Spleen (tissue), 13 donors: ENCODE measurements at places on chromosomes 5 and 9. TPM values are rescaled to one million over a fixed set of nuclear protein-coding genes. Genes with fewer than 3 reads are reported as not detected.
A peak's percentile ranks its signal among the peaks of the same experiment; 100 is the strongest.

DNA sequence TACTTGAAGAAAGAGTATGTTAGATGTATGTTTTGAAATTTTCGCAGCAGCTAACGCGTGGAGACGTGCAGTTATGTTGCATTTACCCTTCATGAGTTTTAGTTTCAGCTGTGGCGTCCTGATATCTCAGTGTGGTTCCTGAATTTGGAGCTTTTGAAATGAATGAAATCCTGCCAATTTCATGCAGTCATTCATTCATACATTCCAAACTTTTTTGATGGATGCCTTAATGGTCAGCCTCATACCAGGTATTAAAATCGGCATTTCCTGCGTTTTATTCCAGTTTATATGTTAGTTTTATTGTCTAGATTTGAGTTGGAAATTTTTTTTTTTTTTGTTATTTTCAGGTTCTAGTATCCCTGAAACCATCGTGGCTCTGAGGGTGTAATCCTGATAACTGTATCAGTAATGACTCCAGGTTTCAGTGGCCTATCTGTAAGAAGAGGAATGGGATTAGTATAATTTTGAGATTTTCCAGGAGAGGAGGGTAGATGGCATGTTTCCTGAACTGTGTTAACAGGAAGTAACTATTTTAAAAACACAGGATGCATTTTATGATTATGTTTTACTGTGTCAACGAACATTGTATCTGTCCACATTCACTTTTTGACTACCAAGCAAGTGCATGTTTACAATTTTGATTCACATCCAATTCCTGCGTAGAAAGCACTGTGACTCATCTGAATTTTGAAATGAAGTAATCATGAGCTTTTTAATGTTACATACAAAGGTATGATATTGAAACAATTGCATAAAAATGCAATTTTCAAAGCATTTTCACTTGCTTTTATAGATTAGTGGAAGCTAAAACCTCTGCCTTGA, 1.0 kb downstream of the FOCAD start:
- DNase-seq: no peak

DNA sequence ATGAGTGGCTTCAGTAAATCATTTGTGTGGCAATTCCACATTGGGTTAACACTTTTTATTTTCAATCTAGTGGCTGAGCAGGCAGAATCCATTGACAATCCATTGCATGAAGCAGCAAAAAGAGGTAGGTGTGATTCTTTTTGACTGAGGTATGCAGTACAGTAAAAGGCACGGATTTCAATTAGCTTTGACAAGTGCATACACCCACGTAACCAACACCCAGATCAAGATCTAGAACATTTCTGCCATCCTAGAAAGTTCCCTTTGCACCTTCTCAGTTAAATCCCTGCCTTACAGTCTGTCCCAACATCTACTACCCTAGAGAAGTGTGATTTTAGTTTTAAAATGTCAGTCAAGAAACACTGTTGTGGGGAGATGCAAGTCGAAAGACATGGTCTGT, 43.4 kb downstream of the OSTF1 start:
- no peak for DNase-seq

DNA sequence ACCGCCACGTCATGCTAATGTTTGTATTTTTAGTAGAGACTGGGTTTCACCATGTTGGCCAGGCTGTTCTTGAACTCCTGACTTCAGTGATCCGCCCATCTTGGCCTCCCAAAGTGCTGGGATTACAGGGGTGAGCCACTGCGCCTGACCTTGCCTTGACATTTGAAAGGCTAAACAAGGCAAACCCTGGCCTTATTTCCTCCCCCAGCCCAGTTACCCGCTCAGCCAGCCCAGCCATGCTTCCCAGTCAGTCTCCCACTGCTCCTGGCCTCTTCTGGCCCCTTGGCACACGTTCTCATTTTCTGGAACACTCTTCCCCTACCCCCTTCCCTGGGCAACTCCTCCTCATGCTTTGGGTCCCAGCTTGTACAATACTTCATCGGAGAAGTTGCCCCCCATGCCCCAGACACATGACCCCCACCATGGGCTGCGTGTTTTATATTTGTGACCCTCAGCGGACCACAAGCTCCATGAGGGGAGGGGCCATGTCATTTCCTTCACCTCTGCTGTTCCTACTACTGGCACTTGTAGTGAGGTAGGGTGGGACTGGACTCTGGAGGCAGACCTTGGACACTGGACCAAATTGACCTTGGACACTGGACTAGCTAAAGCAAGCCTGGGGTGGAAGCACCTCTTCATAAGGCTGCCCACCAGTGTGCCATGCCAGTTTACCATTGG, 94.4 kb upstream of the IER5L start:
- DNase-seq: peak; percentile 53

- DNase-seq: no peak
Measured at GRCh38 chr5:124527220-124527991, 219.0 kb downstream of the ZNF608 start.

- DNase-seq: no peak
Measured at GRCh38 chr5:17929171-17929570, 294.9 kb downstream of the TAF11L14 start.

GRCh38 chr5:17604951-17605350, 968 bp downstream of the TAF11L11 start:
- no peak for DNase-seq

The CAVIN4 gene
- not detected for total RNA-seq

- DNase-seq: no peak
Measured at GRCh38 chr9:35105571-35106342, 2.8 kb upstream of the STOML2 start.

The ITGA2 gene
- total RNA-seq: 10.4 TPM

The CTSV gene
- total RNA-seq: 0.09 TPM

The TMEM215 gene
- not detected for total RNA-seq

The TXNDC8 gene
- total RNA-seq: not detected

The MCC gene
- 17.6 TPM for total RNA-seq

GRCh38 chr9:73230251-73230650, 78.6 kb downstream of the ANXA1 start:
- DNase-seq: no peak

The SNCAIP gene
- total RNA-seq: 9.9 TPM

GRCh38 chr9:133004999-133005760, 25.6 kb upstream of the GTF3C5 start:
- no peak for DNase-seq

DNA sequence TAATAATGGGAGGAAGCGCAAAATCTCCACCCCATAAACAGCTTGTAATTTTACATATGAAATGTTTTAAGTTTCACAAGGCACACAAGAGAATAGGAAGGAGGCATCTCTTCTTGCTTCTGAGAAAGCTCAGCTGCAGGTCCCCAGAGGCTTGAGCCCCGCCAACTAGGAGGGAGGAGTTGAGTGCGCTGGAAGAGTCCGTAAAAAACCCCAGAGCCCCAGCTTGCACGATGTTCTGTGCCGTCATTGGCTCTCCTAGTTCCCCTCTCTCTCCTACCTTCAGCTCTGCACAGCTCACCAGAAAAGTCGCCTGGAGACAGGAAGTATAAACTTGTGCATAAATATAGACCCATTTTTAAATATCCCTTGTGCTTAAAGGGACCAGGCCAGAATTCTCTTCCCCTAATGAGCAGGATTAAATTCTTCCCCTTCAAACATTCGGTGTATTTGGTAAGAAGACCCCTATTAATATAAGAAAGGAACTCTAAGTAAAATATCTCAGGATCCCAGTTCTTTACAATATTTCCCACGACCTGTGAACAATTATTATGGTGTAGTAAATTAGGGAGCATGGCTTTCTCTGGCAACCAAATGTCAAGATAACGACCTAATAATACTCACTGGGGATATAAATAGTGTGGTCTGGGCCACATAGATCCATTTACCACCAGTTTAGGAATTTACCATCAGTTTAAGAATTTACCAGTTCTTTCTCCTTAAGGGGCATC, 13.7 kb downstream of the GLRX start:
- peak; percentile 94 for DNase-seq

- no peak for DNase-seq
Measured at GRCh38 chr5:135578305-135578684, 496 bp downstream of the CXCL14 start.

DNA sequence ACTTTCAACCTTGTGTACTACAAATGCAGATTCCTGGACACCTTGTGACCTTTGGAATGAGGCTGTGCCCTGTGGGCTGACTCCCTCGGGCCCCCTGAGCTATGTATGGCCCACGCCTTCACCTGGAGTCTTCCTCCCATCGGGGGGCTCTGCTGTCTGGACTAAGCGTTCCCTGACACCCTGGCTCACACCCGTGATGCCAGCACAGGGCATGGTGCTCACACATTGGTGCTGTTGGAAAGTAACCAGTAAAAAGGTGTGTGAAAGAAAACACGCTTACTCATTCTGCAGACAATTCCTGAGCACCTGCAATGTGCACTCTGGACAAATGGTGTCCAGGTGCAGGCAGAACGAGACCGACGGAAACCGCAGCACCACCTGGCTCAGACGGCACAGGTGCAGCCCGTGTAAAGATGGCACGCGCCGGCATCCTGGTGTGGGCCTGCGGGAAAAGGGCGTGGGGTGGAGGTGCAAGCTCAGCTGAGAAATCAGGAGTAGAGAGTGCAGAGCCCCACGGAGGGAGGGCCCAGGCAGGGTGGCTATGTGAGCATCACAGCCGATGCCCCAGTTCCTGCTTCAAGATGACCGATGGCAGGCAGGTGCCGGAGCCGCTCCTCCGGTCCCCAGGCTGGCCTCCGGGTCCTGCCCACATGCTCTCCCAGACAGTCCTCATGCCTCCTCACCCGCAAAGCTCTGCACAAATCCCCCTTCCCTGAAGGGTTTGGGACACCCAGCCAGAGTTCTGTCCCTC, 11.0 kb downstream of the LPCAT1 start:
- peak; percentile 75 for DNase-seq

- no peak for DNase-seq
Measured at GRCh38 chr5:92513067-92513466, 1068.0 kb downstream of the NR2F1-AS1 start.

The ADGRD2 gene
- 0.25 TPM for total RNA-seq

DNA sequence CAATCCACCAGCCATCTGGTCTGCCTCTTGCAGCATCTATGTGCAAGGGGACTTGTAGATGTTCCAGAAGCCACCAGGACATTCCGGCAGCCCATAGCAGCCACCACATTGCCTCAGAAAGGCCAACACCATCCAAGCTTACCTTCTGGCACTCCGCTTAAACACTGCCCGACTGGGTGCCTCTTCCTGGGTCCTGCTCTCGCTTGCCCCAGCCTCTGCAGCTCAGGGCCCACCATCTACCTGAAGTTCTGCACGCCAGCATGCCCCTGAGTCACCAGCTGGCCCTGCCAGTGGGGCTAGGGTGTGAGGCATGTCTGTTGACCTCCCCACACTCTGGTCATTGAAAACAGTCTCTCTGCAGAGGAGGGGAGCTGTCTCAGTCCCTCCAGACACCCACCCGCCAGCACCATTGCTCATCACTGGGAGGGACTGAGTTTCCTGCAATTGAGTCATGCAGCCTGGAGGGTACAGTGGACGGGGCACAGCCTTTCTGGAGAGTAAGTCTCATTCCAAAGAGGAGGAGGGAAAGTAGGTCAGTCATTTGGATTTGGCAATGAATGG, 16.9 kb upstream of the COL5A1 start:
- DNase-seq: peak; percentile 20

The PCSK1 gene
- 0.72 TPM for total RNA-seq
